ENCODE measurements at places on chromosomes 4 and X.

GRCh38 chrX:154398668-154399526 lies 720 bp downstream of the RPL10 start:
- DNase-seq = peak; percentile 82

- peak; percentile 59 for DNase-seq
Measured at GRCh38 chrX:50700921-50701320, 113.1 kb downstream of the SHROOM4 start.

GRCh38 chr4:36241771-36242170 lies 2.5 kb downstream of the ARAP2 start:
- DNase-seq = no peak

GRCh38 chrX:102765809-102766208 lies 45.3 kb downstream of the GPRASP3 start:
- DNase-seq = no peak

DNA sequence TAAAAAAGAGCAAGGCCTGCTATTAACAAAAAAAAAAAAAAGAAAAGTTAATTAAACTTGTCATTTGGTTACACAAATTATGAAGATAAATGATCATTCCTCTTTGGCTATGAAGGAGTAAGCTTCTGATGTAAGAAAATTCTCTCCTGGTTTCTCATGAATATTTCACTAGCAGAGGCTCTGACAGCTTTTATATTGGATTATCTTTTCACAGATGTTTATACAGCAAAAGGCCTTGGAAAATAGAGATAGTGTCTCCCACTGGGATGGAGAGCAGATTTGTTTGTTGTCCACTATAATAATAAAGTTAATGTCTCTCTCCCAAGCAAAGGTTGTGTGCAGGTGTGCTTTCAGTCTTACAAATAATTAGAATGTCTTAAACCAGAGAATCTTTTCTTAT lies 40.7 kb upstream of the PDGFC start:
- DNase-seq = no peak

- DNase-seq = no peak
Measured at GRCh38 chrX:320126-320783, 1.7 kb upstream of the GTPBP6 start.

- peak; percentile 45 for DNase-seq
Measured at GRCh38 chr4:42482516-42483327, 85.4 kb downstream of the SHISA3 start.

- DNase-seq = peak; percentile 96
Measured at GRCh38 chrX:46327566-46328115, 217.6 kb downstream of the ZNF674 start.

- DNase-seq = no peak
Measured at GRCh38 chrX:25275159-25275558, 259.4 kb upstream of the ARX start.

DNA sequence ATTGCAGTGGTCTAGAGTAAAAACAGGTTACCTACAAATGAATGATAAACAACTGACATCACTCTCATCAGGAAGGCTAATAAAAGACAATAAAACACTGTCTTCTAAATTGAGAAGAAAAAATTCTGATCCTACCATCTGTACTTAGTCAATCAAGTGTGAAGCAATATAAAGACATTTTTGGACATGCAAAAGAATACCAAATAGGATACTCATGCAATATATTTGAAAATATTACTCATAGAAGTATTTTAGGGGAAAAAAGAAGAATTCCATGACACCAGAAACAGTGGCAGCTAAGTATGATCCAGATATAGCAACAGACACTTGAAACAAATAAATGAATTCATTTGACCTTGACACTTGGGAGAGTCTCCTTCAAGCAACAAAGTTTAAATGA lies 63.8 kb upstream of the FAM120C start:
- DNase-seq = no peak

DNA sequence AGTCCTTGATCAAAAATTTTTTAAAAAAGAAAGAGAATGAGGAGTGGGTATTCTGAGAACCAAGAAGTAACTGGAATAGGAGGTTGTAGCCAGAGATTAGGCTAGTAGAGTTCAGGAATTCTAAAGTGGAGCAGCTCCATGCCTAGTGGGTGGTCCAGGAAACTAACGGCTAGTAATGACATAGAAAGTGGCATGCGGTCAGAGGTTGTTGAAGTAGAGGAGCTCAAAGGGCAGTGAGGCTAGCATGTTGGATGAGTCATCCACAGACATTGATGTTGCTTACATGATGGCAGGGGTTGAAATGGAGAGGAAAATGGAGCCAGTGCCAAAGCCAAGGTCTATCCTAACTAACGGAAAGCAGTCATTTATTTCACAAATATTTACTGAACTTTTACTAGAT lies 42.1 kb downstream of the TEX13B start:
- DNase-seq = peak; percentile 13

GRCh38 chr4:67037504-67038227 lies 507.6 kb downstream of the CENPC start:
- no peak for DNase-seq

DNA sequence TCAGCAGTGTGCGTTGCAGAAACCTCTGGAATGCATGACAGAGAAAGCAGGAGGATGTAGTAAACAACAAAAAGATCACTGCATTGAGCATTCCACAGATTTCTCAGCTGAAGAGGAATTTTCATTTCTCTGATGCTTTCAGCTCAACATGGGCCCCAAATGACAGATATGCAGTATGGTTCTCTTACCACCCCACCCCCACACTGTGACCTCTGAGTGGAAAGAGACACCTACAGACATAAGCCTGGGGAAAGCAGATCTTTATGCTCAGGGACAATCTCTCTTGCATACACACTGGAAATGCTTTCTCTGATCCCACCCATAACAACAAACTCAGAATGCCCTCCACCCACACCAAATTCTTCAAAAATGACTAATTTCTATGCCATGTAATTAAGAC lies 983.7 kb upstream of the LCORL start:
- DNase-seq = peak; percentile 85

DNA sequence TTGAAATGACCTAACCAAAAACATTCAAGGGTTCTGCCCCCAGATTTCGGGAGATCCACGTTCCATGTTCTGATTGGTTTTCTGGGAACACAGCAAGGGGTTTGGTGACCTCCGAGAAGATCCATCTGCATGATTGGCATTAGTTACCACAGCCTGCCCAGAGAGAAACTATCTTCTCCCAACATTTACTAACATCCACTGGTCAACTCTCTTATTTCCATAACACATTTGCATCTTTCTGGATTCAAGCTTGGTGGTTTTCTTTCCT lies 15.6 kb downstream of the SHOX start:
- no peak for DNase-seq

- no peak for DNase-seq
Measured at GRCh38 chrX:134254511-134254910, 17.5 kb downstream of the CCDC160 start.

- no peak for DNase-seq
Measured at GRCh38 chr4:40820101-40820500, 70.3 kb downstream of the NSUN7 start.

- peak; percentile 75 for DNase-seq
Measured at GRCh38 chr4:168846414-168846813, 163.6 kb downstream of the CBR4 start.

GRCh38 chr4:123096038-123096437 lies 173.6 kb upstream of the NUDT6 start:
- peak; percentile 87 for DNase-seq

GRCh38 chr4:15100994-15101695 lies 98.9 kb downstream of the CPEB2 start:
- no peak for DNase-seq

DNA sequence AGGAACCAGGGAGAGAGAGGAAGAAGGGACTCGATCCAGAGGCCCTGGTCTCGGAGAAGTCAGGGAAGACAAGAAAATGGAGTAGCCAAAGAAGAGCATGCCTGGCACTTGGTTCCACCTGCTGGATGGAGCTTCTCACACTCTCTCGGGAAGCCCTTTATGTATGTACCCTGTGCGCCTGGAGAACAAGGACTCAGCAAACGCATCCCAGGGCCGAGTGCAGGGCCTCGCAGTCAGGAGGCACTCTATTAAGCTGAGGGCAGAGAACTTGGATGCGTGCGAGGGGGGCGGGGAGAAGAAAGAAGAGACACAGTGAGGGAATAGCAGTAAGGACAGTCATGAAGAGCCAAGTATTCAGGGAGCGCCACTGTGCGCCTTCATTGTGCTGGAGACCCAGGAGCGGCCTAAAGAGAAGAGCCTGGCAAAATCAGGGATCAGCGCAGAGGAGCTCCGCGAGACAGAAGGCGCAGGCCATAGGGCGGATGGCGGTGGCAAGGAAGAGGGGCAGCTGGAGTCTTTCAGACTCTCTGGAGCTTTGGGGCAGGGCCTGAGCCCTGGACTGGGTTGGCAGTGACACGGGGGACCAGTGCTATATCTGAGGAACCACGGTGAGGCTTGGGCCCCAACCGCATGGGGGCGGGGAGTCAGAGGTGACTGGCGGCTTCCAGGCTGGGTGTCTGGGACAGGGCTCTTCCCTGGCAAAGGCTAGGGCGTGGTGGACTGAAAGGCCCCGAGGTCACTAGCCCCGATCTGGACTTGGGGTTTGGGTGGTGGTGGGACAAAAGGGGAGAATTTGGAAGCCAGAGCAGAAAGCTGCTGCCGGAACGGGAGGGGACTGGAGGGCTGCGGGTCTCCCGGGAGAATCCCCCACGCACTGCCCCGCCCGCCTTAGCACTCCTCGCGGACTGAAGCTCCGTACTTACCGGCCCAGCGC lies 1.9 kb upstream of the SEPTIN6 start:
- peak; percentile 80 for DNase-seq

DNA sequence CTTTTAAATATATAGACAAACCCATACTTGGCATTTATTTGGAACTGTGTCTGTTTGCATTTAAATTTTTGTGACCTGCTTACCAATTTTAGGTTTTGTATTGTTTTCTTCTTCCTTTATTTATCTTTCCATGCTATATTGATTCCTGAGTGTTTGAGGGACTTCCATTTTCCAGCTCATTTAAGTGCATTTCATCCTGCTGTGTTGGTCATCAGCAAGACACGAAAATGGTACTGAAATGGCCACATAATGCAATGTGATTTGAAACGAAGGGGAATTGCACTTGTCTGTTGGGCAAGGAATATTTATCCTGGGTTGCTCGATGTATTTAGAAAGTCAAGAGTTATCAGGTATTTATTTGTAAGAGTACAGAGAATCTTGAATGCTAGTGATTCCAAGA lies 524.3 kb upstream of the MAGEB2 start:
- no peak for DNase-seq

- peak; percentile 53 for DNase-seq
Measured at GRCh38 chrX:154727871-154728270, 23.0 kb downstream of the GAB3 start.

- no peak for DNase-seq
Measured at GRCh38 chr4:76363556-76364290, 57.2 kb downstream of the STBD1 start.

DNA sequence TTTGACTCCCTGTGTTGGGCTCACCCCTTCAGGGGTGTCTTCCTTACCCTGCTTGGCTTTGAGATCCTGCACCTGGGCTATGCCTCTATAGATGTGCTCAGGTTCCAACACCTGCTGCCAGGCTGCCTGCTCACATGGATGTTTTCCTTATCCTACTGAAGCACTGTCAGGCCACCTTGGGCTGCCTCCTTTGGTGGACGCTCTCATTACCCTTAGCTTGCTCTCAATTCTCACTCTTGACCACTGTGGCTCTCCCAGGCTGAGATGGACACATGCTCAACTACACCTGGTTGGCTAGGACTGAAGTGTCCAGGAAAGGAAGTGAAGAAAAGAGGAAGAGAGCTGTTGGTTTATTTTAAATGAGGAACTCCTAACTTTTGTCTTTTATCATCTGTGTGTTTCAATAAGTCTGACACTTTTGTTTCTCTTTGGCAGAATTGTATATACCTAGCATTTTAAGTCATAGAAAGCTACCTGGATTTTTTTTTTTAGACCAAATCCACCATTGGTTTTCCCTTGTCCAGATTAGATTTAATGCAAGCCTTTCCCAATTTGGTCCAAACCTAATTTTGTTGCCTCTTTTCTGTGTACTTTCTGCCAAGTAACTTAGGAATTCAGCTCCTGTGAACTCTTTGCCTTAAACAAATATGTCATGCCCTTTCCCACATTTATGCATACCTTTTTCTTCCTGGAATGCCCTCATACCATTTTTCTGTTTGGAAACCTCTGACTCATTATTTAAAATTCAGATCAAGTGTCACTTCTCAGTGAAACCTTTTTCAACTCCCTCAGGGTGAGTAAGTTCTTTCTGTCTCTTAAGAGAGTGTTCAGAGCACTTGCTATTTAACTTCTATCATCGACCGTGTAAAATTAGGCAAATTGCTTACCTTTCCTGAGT lies 175.8 kb downstream of the GC start:
- peak; percentile 62 for DNase-seq

- no peak for DNase-seq
Measured at GRCh38 chrX:124518885-124519284, 172.5 kb downstream of the SH2D1A start.

- peak; percentile 84 for DNase-seq
Measured at GRCh38 chr4:83328521-83329187, 6.0 kb downstream of the HPSE start.

- DNase-seq = no peak
Measured at GRCh38 chr4:165542476-165542875, 163.7 kb downstream of the CPE start.

DNA sequence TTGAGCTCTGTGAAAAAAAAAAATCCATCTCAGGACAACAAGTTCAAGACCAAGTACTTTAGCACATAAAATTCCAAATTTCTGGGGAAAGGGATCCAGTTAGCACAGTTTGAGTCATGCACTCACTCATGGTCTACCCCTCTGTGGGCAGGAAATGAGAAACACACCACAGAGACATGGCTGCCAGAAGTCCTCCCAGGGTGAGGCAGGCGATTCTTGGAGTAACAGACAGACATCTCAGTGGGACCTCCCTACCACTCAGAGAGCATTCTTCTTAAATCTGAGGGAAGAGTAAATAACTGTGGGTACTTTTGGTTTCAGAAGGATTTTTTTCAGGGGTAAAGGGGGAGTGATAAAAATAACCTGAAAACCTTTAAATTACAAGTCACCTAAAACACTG lies 14.1 kb downstream of the CXCL1 start:
- no peak for DNase-seq

GRCh38 chrX:105210258-105210657 lies 10.2 kb downstream of the TEX13A start:
- DNase-seq = no peak

GRCh38 chr4:48042979-48043461 lies 26.4 kb downstream of the NIPAL1 start:
- DNase-seq = peak; percentile 11

- no peak for DNase-seq
Measured at GRCh38 chrX:38848671-38849455, 47.6 kb downstream of the MID1IP1 start.

DNA sequence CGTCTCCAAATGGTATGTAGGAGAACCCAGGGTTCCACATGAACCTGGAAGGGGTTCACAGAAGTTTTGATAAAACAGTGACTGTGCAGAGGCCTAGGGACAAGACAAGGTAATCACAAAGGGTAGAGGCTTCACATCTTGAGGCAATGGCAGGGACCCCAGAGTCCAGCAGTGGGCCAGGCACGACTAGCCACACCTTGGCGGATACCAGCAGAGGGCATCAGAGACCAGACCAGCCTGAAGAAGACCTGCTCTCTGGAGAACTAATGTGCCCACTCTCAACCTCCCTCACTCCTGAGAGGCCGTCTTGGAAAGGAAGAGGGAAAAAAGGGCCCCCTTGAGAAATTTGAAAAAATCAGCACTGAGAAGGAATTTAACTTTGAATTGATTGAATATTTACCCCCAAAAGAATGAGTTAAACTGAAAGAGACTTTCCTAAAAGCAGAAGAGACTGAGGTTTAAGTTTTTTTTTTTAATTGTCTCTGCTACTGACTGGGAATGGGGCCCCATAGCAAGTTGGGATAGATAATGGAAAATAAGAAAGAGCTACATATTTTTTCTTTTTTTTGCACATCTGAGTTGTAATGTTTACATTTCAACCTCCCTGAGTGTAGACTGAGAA lies 243.8 kb upstream of the JADE1 start:
- peak; percentile 78 for DNase-seq
